Fibroblast of skin of left quadriceps (primary cell): ENCODE measurements at places on chromosomes 2 and 18.
A peak's percentile ranks its signal among the peaks of the same experiment; 100 is the strongest.

GRCh38 chr2:121377646-121378045 is 92.6 kb upstream of the TFCP2L1 start:
- DNase-seq = no peak

GRCh38 chr18:46040033-46040746 is 31.9 kb downstream of the PSTPIP2 start:
- no peak for DNase-seq

DNA sequence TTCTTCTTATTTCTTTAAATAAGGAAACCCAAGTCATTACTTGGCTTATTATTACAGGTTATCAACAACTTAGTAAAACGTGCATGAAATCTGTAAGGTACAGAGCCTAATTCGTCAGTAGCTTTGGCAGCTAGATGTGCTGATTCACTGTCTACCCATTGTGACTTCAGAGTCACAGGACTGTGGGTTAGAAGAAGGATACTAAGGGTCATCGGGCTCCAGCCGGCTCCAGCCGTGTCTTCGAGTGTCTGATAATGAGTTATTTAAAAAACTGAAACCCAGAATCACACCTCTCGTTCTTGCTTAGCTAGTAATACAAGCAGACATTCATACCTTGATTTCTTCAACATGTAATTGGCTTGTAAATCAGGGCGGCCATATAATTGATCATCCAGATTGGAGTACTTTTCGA is 170.5 kb downstream of the FMNL2 start:
- DNase-seq = no peak

DNA sequence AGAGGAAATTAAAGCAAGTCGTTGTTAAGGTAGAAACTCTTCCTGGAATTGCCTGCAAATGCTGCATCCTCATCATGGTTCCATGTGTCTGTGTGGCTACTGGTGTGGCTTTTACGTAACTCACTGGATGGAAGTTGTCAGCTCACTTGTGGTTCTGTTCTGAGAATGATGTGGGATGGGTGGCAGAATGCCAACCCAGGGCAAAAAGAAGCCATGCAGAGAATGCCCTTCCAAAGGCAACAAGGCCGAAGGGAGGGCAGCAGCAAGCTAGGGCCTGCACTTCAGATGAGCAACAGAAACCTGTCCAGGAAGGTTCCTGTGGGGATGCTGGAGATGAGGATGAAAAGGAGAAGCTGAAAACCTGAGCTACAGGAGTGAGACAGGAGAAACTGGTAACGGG is 10.4 kb upstream of the NAPG start:
- DNase-seq = no peak

GRCh38 chr2:50575232-50575631 is 456.7 kb downstream of the NRXN1 start:
- DNase-seq = no peak

GRCh38 chr2:221120643-221121042 is 451.5 kb downstream of the EPHA4 start:
- DNase-seq = no peak

DNA sequence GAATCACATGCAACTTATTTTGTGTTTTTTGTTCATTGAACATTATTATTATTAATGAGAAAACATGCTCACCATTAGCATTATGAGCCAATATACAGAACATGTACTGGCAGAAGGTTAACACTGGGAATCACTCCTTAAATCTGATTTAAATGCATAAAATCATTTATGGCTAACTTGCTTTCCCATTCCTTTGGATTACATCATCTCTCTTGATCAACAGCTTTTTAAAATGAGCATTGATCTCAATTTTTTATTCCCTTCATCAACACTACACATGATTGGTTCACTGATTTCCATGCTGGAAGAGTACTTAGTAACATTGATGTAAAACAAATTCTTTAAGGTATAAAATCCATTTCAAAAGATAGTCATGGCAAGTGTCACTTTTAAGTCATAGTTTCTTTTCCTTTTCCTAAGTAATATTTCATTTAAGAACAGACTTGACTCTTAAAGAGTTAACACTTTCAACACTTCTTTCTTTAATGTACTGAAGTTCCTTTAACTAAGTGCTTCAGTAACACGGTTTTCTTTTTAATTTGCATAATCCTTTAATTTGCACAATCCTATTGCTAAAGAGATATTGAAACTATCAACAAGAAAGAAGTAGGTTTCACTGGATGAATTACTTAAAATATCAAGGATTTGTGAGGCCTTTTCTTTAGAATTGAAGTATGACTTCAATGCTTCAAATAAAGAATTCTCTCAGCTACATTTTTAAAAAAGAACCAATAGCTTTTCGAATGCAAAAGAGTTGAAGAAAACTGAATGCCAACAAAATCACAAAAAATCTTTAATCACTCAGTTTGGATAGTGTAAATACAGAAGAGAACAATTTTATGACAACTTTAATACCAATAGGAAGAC is 24.9 kb upstream of the BUB1 start:
- DNase-seq = no peak

GRCh38 chr2:223944166-223944702 is 901 bp downstream of the WDFY1 start:
- no peak for DNase-seq

GRCh38 chr18:61322265-61322873 is 10.9 kb upstream of the CDH20 start:
- DNase-seq = peak; percentile 33

- no peak for DNase-seq
Measured at GRCh38 chr2:202006301-202006700, 27.4 kb upstream of the FZD7 start.

- no peak for DNase-seq
Measured at GRCh38 chr18:7775128-7775527, 208.0 kb downstream of the PTPRM start.

- no peak for DNase-seq
Measured at GRCh38 chr2:237669283-237669627, 41.9 kb downstream of the LRRFIP1 start.

- peak; percentile 22 for DNase-seq
Measured at GRCh38 chr18:11078491-11078890, 70.9 kb downstream of the PIEZO2 start.

DNA sequence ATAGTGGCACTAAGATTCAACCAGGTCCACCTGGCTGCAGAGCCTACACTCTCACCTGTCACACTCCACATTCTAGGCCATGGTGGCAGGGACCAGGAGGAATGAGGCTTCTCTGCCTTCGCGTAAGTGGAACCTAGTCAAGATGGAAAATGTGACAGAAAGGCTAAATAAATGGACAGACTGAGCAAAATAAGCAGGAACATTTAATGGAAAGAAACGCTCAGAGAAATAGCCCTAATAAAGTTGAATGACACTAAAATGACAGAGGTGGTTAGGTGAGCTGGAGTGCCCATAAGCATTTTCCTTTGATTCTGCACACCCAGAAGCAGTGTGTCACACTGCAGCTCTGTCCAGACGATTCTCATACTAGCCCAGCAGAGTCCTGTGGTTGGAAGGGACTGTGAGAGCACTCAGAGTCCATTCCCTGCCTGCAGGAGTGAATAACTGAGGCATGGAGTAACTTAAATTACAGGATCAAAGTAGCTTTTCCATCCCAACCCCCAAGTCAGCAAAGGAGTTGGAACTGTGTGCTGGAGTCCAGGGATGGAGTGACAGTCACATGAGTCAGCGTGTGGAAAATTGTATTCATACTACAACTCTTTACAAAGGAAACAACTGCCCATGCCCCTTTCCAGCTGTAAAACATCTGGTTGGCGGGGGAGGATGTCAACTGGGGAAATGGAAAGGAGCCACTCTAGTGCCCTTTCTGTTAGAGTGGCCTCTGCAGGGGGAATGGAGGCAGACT is 105.4 kb upstream of the LGALSL start:
- no peak for DNase-seq

DNA sequence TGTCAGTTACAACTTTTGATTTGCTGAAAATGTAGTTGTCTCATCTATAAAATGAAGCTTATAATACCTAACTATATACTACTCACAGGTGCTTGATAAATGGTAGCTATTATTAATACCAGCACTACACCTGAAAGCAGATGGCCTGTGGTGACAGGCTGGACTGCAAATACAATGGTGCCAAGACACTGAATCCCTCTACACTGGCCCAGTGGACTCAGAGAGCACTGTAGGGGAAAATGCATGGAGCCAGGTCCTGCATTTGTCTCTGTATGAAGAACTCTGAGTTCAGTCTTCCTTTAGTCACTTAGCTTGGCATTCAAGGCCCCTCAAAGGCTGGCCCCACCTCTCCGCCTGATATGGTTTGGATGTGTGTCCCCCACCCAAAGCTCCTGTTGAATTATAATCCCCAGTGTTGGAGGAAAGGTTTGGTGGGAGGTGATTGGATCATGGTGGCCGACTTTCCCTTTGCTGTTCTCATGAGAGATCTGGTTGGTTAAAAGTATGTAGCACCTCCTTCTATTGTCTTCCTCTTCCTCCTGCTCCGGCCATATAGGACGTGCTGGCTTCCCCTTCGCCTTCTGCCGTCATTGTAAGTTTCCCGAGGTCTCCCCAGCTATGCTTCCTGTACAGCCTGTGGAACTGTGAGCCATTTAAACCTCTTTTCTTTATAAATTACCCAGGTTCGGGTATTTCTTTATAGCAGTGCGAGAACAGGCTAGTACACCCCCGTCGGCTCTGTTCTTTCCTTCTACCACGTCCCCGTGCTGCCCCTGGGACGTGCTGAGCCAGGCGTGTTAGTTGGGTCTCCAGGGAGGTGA is 11.1 kb upstream of the NTSR2 start:
- no peak for DNase-seq

DNA sequence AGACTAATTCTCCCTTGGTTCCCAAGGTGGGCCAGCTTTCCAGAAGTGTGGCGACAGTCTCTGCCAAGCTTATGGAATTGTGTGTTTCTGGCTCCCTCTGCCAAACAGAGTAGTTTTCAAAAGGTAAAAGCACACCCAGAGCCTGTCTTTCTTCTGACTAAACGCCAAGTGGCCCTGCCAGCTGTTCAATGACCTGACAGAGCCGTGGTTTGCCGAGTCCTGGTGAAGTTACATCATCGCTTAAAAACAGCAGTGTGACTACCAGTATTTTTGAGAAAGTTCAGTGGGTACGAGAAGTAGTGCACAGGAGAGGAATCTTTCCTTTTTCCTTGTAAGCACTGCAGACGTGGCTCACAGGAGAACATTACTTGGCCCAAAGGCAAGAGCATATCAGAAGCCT is 1.9 kb downstream of the PER2 start:
- no peak for DNase-seq

DNA sequence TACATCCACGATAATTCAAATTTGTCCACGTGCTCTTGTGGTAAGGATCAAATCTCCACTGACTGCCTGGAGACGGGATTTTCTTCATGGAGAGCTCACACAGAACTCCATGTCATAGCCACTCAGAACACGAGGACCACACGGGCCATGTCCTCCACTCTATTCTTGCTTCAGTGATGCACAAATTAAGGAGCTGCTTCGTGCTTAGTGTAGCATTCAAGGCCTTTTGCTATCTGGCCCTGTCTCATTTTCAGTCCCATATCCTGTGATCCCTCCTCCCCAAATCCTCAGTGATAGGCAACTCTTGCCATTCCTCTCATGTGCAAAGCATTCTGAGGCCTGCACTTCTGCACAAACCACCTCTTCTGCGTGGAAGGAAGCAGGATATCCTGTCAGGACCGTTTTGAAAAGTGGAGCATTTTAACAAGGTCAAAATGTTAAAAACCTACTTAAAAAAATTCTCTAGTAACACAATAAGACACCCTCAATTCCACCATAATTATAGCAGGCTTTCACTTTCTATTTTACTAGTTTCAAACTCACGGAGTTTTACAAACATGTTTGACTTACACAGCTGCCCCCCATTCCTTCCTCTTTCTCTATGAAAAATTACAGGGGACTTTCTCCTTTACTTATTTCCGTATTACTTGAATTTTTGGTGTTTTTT is 35.2 kb downstream of the ST3GAL5 start:
- no peak for DNase-seq
